Neural cell (in vitro differentiated cells): ENCODE measurements at places on chromosomes 1 and 21. TPM values are rescaled to one million over a fixed set of nuclear protein-coding genes. Genes with fewer than 3 reads are reported as not detected.

Gene PLEKHA6
- polyA plus RNA-seq: 22.6 and 25.5 TPM in 2 replicates

Gene KIF26B
- 6.3 and 7.2 TPM in 2 replicates for polyA plus RNA-seq

Gene ATP6V1G3
- polyA plus RNA-seq: not detected in 2 replicates

Gene SPRR4
- polyA plus RNA-seq: not detected in 2 replicates

Gene CD247
- 0.30 TPM in 1 of 2 replicates, not detected in the other for polyA plus RNA-seq

Gene HFM1
- 28.9 and 30.5 TPM in 2 replicates for polyA plus RNA-seq

Gene HES2
- not detected in 2 replicates for polyA plus RNA-seq

Gene GORAB
- polyA plus RNA-seq: 17.8 and 18.9 TPM in 2 replicates

Gene RGS2
- 166 and 189 TPM in 2 replicates for polyA plus RNA-seq

Gene PGLYRP4
- not detected in 2 replicates for polyA plus RNA-seq

Gene NFASC
- 23.9 and 34.1 TPM in 2 replicates for polyA plus RNA-seq

Gene SSX2IP
- polyA plus RNA-seq: 21.7 and 23.5 TPM in 2 replicates

Gene TNFRSF4
- polyA plus RNA-seq: 0.66 TPM in 1 of 2 replicates, not detected in the other

Gene ADIPOR1
- 69.6 and 72.3 TPM in 2 replicates for polyA plus RNA-seq

Gene ZBTB21
- 6.4 and 8.0 TPM in 2 replicates for polyA plus RNA-seq

Gene KCNK2
- polyA plus RNA-seq: 4.9 and 6.8 TPM in 2 replicates

Gene BMP8A
- polyA plus RNA-seq: 0.62 TPM in 1 of 2 replicates, not detected in the other

Gene EMC1
- polyA plus RNA-seq: 75.1 and 75.3 TPM in 2 replicates

Gene CCDC30
- 11.1 and 13.2 TPM in 2 replicates for polyA plus RNA-seq

Gene CGN
- 4.4 and 7.5 TPM in 2 replicates for polyA plus RNA-seq

Gene SYTL1
- polyA plus RNA-seq: not detected in 2 replicates

Gene BNIPL
- 0.16 and 0.33 TPM in 2 replicates for polyA plus RNA-seq

Gene LRRC8B
- 13.0 and 15.9 TPM in 2 replicates for polyA plus RNA-seq

Gene NASP
- 177 and 179 TPM in 2 replicates for polyA plus RNA-seq

Gene TMPRSS3
- 0.12 TPM in 1 of 2 replicates, not detected in the other for polyA plus RNA-seq

Gene HUNK
- 9.3 and 11.0 TPM in 2 replicates for polyA plus RNA-seq

Gene CHRM3
- polyA plus RNA-seq: 0.16 and 0.34 TPM in 2 replicates

Gene CASQ2
- not detected in 2 replicates for polyA plus RNA-seq

Gene AADACL3
- polyA plus RNA-seq: not detected in 2 replicates

Gene PLPP3
- 1.9 and 2.1 TPM in 2 replicates for polyA plus RNA-seq

Gene IFT25
- polyA plus RNA-seq: 92.4 and 106 TPM in 2 replicates

Gene ZSWIM5
- polyA plus RNA-seq: 27.2 and 30.5 TPM in 2 replicates

Gene KRTAP24-1
- polyA plus RNA-seq: not detected in 2 replicates

Gene FBXO2
- polyA plus RNA-seq: 16.6 and 24.7 TPM in 2 replicates

Gene FLAD1
- polyA plus RNA-seq: 68.6 and 79.5 TPM in 2 replicates

Gene LCE2A
- polyA plus RNA-seq: not detected in 2 replicates

Gene IL12RB2
- polyA plus RNA-seq: not detected in 2 replicates

Gene GIPC2
- polyA plus RNA-seq: 0.72 and 1.3 TPM in 2 replicates

Gene SPRR5
- not detected in 2 replicates for polyA plus RNA-seq

Gene OTUD3
- polyA plus RNA-seq: 21.3 and 24.0 TPM in 2 replicates

Gene SLAMF1
- polyA plus RNA-seq: not detected in 2 replicates

Gene MCOLN2
- not detected in 2 replicates for polyA plus RNA-seq

Gene TSPEAR
- polyA plus RNA-seq: 0.19 TPM in 1 of 2 replicates, not detected in the other

Gene SOX13
- 1.7 TPM in 2 replicates for polyA plus RNA-seq

Gene ZNF670
- polyA plus RNA-seq: 9.3 and 10.6 TPM in 2 replicates

Gene C1orf141
- not detected in 2 replicates for polyA plus RNA-seq

Gene AUNIP
- 0.48 TPM in 1 of 2 replicates, not detected in the other for polyA plus RNA-seq

Gene CRABP2
- 3.4 and 7.7 TPM in 2 replicates for polyA plus RNA-seq

Gene MRPS15
- 64.7 and 65.6 TPM in 2 replicates for polyA plus RNA-seq

Gene TMEM79
- polyA plus RNA-seq: 5.9 and 6.8 TPM in 2 replicates

Gene OR14A16
- polyA plus RNA-seq: not detected in 2 replicates

Gene S100A1
- polyA plus RNA-seq: not detected in 2 replicates

Gene ACTL8
- polyA plus RNA-seq: not detected in 2 replicates

Gene LCE1D
- polyA plus RNA-seq: not detected in 2 replicates

Gene SMG7
- polyA plus RNA-seq: 17.1 and 19.1 TPM in 2 replicates
